Naive thymus-derived CD8-positive, alpha-beta T cell (primary cell): ENCODE measurements at places on chromosomes 12 and 14.

GRCh38 chr12:78888568-78888967 lies 24.0 kb downstream of the SYT1 start:
- H3K36me3 ChIP-seq: no peaks in the 10 kb centered on the region
- H3K4me3 ChIP-seq: no peak overlapping the region
- DNase-seq: no peak
- H3K27ac ChIP-seq: no peak overlapping the region

DNA sequence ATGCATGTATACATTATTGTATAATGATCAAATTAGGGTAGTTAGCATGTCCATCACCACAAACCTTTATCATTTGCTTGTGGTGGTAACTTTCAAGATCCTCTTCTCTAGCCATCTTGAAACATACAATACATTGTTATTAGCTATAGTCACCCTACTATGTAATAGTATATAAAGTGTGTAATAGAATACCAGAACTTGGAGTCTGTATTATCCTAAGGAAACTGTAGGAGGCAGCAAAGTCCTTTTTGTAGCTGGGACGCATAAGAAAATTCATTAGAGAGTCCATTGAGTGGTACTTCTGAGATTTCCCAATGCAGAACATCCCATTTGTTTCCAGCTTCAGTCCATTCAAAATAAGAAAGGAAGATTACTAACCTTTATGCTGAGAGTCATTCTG lies 325.9 kb upstream of the LRFN5 start:
- no peaks in the 10 kb centered on the region for H3K36me3 ChIP-seq
- H3K4me3 ChIP-seq: no peak overlapping the region
- H3K4me1 ChIP-seq: no peaks in the 10 kb centered on the region
- no peak overlapping the region for H3K27ac ChIP-seq
- no peaks in the 10 kb centered on the region for H3K27me3 ChIP-seq

- no peak overlapping the region for H3K27ac ChIP-seq
- no peaks in the 10 kb centered on the region for H3K27me3 ChIP-seq
- DNase-seq: no peak
- H3K36me3 ChIP-seq: peaks cover 6% of the 10 kb centered on the region
- no peak overlapping the region for H3K4me3 ChIP-seq
- H3K4me1 ChIP-seq: peaks cover 18% of the 10 kb centered on the region
Measured at GRCh38 chr12:92533280-92533890, 169.4 kb upstream of the PLEKHG7 start.

GRCh38 chr12:76836633-76837032 lies 42.2 kb downstream of the CSRP2 start:
- H3K27ac ChIP-seq: no peak overlapping the region
- H3K36me3 ChIP-seq: peaks cover 26% of the 10 kb centered on the region
- H3K4me3 ChIP-seq: no peak overlapping the region
- H3K4me1 ChIP-seq: no peaks in the 10 kb centered on the region
- no peak for DNase-seq

- no peak overlapping the region for H3K27ac ChIP-seq
- H3K4me1 ChIP-seq: peaks cover 22% of the 10 kb centered on the region
- DNase-seq: no peak
- H3K36me3 ChIP-seq: no peaks in the 10 kb centered on the region
- peak overlapping the region; percentile 34 for H3K4me3 ChIP-seq
Measured at GRCh38 chr14:94028450-94028826, 2.3 kb downstream of the OTUB2 start.

- peak overlapping the region; percentile 83 for H3K4me3 ChIP-seq
- H3K36me3 ChIP-seq: no peaks in the 10 kb centered on the region
- peaks cover 13% of the 10 kb centered on the region for H3K4me1 ChIP-seq
- H3K27me3 ChIP-seq: peaks cover 50% of the 10 kb centered on the region
Measured at GRCh38 chr12:120640861-120641833, 721 bp downstream of the CABP1 start.

- no peaks in the 10 kb centered on the region for H3K27me3 ChIP-seq
- peaks cover 21% of the 10 kb centered on the region for H3K4me1 ChIP-seq
- H3K27ac ChIP-seq: no peak overlapping the region
Measured at GRCh38 chr14:31942166-31942841, 134.8 kb upstream of the ARHGAP5 start.

GRCh38 chr12:116662612-116663144 lies 75.2 kb downstream of the SPRING1 start:
- no peak overlapping the region for H3K4me3 ChIP-seq
- no peaks in the 10 kb centered on the region for H3K36me3 ChIP-seq
- peaks cover 13% of the 10 kb centered on the region for H3K27me3 ChIP-seq
- no peak for DNase-seq
- H3K4me1 ChIP-seq: peaks cover 5% of the 10 kb centered on the region

GRCh38 chr14:61444215-61444768 lies 122.9 kb downstream of the PRKCH start:
- peak overlapping the region; percentile 97 for H3K27ac ChIP-seq
- H3K4me1 ChIP-seq: peaks cover 94% of the 10 kb centered on the region
- no peaks in the 10 kb centered on the region for H3K27me3 ChIP-seq

- no peak for DNase-seq
- no peaks in the 10 kb centered on the region for H3K27me3 ChIP-seq
- H3K27ac ChIP-seq: no peak overlapping the region
- H3K4me1 ChIP-seq: no peaks in the 10 kb centered on the region
Measured at GRCh38 chr14:26867171-26867757, 269.4 kb upstream of the NOVA1 start.

DNA sequence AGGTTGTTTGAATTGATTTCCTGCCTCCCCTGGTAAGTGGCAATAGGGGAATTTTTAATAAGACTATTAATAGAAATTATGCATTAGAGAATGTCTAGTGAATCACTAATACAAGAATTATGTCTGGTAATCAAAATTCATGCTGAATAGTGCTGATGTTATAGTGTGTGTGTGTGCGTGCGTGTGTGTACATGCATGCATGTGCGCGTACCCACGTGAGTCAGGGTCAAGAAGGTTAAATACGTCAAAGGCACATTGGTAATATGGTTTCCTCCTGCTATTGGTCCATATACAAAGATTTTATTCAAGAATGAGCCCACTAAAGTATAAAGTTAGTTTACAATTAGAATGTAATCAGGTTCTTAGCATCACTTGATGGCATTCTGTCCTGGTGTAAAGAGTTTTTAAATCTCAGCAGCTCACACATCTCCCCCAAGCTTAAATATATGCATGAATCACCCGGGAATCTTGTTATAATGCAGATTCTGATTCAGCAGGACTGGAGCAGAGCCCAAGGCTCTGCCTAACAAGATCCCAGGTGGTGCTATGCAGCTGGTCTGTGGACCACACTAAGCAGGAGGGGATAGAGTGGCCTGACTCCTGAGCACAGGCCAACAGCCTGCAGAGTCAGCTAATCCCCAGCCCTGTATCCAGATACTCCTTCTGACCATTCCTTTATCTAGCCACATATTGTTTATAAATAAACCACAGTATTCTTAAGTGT lies 43.9 kb downstream of the TTC9 start:
- DNase-seq: no peak
- H3K27ac ChIP-seq: no peak overlapping the region

DNA sequence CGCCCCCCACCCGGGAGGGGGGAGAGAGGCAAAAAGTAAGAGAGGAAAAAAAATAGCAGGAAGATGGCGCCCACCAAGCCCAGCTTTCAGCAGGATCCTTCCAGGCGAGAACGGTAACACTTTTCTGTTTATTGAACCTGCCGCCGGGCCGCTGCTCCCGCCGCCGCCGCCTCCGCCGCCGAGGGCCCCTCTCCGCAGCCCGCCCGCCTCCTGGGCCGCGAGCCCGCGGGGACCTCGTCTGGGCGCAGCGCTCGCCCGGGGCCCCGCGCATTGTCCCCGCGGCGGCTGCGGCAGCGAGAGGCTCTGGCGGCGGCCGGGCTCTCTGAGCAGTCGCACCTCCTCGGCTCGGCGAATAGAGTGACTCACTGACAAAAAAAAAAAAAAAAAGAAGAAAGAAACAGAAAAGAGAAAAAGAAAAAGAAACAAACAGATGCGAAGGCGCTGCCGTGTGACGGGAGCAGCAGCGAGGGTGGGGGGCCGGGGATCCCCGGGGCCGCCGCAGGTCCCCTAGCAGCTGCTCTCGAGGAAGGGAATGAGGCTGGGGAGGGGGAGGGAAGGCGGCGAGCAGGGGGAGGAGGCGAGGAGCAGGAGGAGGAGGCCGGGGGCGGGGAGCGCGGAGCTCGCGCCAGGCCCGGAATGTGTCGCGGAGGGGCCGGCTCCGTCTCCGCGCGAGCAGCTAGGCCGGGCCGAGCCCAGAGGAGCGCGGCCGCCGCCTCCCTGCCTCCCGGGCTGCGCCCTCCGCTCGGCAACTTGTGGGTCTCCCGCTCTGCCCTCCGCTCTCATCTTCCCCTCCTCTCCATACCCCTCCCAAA lies 781 bp downstream of the NPAS3 start:
- peak; percentile 5 for DNase-seq
- peaks cover 25% of the 10 kb centered on the region for H3K4me1 ChIP-seq
- peak overlapping the region; percentile 65 for H3K4me3 ChIP-seq

GRCh38 chr12:26704684-26705460 lies 128.1 kb downstream of the ITPR2 start:
- H3K36me3 ChIP-seq: peaks cover 21% of the 10 kb centered on the region
- no peaks in the 10 kb centered on the region for H3K27me3 ChIP-seq
- no peak for DNase-seq
- no peak overlapping the region for H3K4me3 ChIP-seq
- no peak overlapping the region for H3K27ac ChIP-seq
- H3K4me1 ChIP-seq: no peaks in the 10 kb centered on the region

- no peak for DNase-seq
- H3K4me1 ChIP-seq: peaks cover 4% of the 10 kb centered on the region
- H3K27ac ChIP-seq: no peak overlapping the region
- H3K4me3 ChIP-seq: no peak overlapping the region
- H3K27me3 ChIP-seq: no peaks in the 10 kb centered on the region
Measured at GRCh38 chr12:107296681-107297089, 203.3 kb upstream of the CRY1 start.

DNA sequence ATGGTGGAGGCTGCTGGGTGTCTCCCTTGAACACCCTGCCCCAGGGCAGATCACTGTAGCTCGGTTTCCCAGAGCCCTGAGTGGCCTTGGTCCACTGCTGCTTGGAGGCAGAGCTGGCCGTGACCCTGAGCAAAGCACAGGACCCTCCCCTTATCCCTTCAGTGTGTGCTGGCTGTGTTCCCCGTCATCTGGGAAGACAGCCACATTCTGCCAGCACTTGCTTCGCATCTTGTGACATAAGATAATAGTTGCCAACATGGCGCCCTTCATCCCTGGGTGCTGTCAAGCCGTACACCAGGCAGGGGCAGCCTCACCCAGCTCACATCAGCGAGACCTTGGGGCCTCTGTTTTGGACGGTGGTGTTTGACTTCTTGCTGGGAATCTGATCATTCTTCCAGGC lies 12.1 kb upstream of the ALDH2 start:
- no peak overlapping the region for H3K4me3 ChIP-seq
- H3K27me3 ChIP-seq: no peaks in the 10 kb centered on the region
- no peak for DNase-seq
- peak overlapping the region; percentile 27 for H3K27ac ChIP-seq

GRCh38 chr12:125331342-125332052 lies 266.3 kb downstream of the AACS start:
- no peak for DNase-seq
- peaks cover 6% of the 10 kb centered on the region for H3K36me3 ChIP-seq
- H3K4me1 ChIP-seq: no peaks in the 10 kb centered on the region
- no peak overlapping the region for H3K27ac ChIP-seq
- H3K27me3 ChIP-seq: peaks cover 50% of the 10 kb centered on the region
- H3K4me3 ChIP-seq: no peak overlapping the region

DNA sequence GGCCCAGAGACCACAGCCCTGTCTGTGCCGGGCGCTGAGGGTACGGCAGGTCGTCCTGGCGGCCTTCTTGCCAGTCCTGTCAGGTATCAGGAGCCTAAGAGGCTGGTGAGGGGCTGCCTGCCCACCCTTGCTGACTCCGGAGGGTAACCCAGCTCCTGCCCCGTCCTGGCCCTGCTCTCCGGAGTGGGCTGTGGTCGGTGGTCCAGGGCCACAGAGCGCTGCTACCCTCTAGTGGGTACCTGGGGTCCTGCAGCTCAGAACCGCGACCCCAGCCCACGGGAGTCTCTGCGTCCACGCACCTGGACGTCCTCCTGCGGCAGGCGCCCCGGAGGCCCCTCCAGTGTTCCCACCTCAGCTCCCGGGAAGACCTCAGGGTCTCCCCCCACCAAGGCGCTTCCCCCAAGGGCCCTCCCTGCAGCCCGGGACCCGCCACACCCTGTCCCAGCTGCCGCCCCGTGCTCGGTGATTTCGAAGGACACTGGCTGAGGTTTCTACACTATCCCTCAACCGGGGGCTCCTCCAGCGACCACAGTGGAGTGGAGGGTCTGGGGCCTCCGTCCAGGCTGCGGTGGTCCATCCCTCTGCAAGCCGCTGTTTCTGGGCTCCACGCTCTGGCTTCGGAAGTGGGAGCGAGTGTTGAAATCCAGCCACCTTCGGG lies 75.9 kb upstream of the FBRSL1 start:
- no peaks in the 10 kb centered on the region for H3K27me3 ChIP-seq
- DNase-seq: no peak
- peaks cover 4% of the 10 kb centered on the region for H3K4me1 ChIP-seq
- H3K4me3 ChIP-seq: no peak overlapping the region
- no peak overlapping the region for H3K27ac ChIP-seq

GRCh38 chr12:25925064-25925463 lies 33.4 kb upstream of the RASSF8 start:
- no peaks in the 10 kb centered on the region for H3K36me3 ChIP-seq
- H3K27me3 ChIP-seq: no peaks in the 10 kb centered on the region
- H3K4me3 ChIP-seq: no peak overlapping the region
- H3K4me1 ChIP-seq: no peaks in the 10 kb centered on the region
- no peak overlapping the region for H3K27ac ChIP-seq

DNA sequence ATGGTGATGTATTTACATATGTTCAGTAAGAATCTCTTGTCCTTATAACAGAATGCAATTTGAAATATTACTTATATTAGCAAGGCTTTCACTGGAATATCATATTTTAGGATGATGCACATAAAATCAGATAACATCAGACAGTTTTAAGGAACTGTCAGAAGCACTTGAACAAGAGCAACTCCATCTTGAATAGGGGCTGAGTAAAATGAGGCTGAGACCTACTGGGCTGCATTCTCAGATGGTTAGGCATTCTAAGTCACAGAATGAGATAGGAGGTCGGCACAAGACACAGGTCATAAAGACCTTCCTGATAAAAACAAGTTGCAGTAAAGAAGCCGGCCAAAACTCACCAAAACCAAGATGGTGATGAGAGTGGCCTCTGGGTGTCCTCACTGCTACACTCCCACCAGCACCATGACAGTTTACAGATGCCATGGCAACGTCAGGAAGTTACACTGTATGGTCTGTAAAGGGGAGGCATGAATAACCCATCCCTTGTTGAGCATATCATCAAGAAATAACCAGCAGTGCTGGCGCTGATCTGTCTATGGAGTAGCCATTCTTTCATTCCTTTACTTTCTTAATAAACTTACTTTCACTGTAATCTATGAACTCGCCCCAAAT lies 27.6 kb upstream of the ETV6 start:
- DNase-seq: peak; percentile 40
- H3K4me1 ChIP-seq: no peaks in the 10 kb centered on the region
- no peak overlapping the region for H3K4me3 ChIP-seq
- H3K36me3 ChIP-seq: no peaks in the 10 kb centered on the region

DNA sequence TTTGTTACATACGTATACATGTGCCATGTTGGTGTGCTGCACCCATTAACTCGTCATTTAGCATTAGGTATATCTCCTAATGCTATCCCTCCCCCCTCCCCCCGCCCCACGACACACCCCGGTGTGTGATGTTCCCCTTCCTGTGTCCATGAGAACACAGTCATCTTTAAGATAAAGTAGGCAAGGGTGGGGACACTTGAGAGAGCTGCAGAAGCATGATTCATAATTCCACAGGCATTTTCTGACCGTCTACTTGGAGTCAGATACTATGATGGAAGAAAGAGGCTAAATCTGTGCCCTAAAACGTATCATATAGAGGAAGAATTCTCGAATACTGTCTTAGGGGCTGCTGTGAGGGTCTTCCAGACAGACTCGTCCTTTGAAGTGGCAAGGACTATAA lies 145.9 kb upstream of the VASH1 start:
- H3K27me3 ChIP-seq: peaks cover 7% of the 10 kb centered on the region
- no peaks in the 10 kb centered on the region for H3K4me1 ChIP-seq
- DNase-seq: no peak
- no peaks in the 10 kb centered on the region for H3K36me3 ChIP-seq
- no peak overlapping the region for H3K4me3 ChIP-seq
